Right renal cortex interstitium (tissue), 3 donors: ENCODE measurements at places on chromosomes 7 and 10. TPM values are rescaled to one million over a fixed set of nuclear protein-coding genes. Genes with fewer than 3 reads are reported as not detected.

DNA sequence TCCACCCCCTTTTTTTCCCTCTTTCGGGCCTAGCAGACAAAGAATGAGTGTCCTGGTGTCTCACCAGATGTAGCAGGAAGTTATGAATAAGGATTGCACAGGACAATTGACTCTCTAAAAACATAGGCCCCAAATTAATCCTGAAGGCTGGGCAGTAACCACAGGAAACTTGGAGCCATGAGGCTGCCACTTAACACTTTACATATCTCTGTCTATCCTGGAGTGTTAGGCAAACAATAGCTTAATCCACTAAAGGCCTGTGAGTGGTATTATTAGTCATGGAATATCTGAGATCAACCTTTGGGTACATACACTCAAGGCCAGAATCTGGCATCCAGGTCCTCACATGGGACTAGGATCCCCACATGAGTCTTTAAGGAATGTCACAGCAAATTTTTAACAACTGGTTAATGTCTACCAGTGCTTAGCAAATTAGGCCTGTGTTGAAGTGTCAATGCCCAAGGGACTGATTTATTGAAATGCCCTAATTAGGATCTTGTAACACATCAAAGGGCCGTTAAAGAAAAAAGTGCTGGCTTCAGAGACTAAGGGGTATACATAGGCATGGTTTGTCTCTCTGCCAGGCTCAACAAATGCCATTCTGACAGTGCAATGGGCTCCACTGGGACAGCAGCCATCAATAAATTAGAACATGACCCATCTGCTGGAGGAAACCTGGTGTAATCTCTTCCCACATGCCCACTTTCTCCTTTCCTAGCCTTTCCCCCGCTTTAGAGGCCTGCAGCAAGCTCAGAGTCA is 196.7 kb upstream of the TBX20 start:
- DNase-seq: no peak

DNA sequence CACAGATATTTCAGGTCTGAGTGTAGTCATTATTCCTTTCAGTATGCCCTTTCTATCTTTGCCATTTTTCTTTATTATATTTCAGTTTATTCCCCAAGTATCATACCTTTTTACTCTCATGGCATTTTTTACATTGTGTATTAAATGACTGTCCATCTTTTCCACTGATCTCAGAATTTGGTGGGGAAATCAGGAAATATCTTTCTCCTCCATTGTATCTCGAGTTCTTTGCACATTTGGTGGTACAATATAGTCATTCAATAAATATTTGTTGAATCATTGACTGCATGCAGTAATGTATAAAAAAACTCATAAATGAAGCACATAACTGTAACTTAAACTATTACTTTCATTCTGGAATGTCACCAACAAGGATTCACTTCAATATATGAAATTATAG is 354.7 kb downstream of the HGF start:
- no peak for DNase-seq

DNA sequence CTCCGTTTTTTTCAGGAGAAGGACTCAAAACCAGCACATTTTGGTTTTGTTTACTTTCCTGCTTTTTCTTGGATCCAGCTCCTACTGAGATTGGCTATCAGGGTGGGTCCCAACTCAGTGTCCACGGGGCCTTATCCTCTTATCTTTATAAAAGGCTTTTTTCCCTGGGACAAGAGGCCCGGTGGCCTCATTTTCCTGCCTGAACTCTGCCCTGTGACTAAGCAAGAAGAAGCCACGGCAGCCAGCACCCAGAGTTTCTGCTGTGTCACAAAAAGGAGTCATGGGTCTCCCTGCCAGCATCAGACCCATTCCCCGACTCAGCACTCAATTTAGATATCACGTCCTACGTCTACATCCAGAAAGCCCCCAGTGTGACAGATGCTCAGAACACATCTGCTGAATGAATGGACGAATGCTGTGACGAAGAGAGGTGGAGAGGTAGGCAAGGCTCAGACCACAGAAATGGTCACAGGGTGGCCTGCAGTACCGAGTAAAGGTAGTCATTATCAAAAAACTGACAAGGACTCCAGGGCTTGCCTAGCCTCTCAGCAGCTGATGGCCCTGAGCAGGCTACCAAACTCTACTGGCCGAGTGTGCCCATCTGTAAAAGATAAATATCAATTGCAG is 16.7 kb downstream of the DLG5 start:
- no peak for DNase-seq

DNA sequence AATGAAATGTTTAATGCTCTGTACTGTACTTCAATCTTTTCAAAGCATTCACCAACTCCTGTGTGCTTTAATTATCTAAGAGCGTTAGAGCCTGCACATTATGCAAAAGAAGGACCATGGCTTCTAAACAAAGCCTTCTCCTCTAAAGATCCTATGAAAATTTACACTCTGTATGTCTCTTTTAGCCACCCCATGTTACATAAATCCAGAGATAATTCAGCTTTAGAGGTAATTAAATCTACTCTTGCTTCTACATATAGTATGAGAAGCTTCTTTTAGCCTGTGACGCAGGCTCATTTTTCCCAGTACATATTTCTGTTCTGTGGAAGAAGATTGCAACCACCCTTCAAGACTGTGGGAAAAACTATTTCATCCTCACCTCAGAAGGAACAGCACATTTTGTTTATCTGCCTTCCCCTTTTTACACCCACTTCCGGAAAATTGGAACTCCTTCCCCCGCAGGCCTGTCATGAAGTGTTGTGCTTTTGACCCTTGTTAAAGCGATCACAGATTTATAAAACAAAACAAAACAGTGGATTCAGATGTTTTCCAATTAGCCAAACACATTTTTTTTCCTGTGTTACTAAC is 8.1 kb upstream of the TAS2R16 start:
- no peak for DNase-seq

- DNase-seq: no peak
Observed at GRCh38 chr7:13832346-13832745, 157.1 kb downstream of the ETV1 start.

DNA sequence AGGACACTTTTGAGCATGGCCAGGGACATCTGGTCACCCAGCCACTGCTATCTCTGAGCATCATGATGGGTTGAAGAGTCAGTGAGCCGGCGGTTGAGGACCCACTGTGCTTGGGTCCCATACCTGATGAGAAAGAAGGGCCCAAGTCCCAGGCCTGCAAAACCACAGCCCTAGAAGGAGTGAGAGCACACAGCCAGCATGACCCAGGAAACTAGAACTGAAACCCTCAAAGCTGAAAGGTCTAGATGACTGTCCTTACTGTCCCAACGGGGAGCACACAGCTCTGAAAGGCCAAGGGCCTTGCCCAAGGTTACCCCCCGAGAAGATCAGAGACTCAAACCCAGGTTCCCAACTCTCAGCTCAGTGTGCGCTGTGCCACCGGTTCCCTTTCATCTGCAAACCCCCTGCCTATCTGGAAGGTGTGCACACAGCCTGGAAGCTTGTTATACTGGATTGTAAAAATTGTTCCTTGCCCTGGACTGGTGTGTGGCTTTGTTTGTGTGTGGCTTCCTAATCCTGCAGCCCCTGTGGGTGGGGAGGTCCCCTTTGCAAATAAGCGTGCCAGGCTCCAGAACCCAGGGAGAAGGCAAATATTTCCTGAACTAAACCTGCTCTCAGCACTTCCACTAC is 22.6 kb upstream of the PSAP start:
- DNase-seq: no peak

DNA sequence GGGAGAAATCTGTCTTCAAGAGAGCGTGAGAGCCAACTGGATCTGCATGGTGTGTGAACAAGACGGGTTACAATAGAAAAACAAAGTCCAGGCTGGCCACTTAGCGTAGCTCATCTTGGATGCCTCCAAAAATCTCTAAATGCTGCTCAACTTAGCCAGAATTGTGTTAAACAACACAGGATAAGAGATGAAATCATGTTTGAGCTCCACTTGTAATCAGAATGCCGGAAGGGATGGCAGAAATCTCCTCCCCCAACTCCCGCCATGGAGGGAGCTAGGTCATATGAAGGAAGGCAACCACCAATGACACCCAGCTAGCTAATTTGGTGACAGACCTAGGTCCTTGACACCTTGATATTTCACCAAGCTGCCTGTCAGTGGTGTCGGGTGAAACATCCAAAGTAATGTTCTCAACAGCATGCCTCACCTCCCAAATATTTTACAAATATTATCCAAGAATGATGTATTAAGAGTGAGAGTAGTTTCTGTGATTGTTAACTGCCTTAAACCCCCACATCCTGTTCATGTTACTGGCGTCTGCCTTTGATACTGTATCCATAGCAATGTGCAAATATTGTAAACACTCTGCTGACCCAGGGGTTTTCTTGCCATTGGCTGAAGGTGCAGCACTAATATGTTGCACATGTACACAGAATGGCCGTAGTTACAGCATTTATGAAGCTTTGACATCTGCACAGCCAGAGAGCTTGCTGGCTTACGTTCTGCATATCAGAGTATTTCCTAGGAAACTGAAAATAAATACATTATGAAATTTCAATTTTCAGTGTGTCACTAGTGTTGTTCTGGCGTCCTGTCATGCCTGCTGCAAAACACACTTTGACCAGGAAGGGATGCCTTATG is 25.8 kb downstream of the TMEM254 start:
- no peak for DNase-seq

DNA sequence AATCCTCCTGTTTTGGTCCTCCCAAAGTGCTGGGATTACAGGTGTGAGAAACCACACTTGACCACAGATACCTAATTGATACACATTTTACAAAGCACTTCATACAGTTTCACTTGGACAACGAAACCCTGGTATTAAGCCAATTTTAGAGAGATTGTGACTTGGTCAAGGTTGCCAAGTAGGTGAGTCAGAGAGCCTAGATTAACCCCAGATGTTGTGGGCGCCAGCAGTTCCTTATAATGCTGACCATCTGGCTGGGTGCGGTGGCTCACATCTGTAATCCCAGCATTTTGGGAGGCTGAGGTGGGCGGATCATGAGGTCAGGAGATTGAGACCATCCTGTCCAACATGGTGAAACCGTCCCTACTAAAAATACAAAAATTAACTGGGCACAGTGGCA is 4.9 kb upstream of the PHKG1 start:
- DNase-seq: no peak

DNA sequence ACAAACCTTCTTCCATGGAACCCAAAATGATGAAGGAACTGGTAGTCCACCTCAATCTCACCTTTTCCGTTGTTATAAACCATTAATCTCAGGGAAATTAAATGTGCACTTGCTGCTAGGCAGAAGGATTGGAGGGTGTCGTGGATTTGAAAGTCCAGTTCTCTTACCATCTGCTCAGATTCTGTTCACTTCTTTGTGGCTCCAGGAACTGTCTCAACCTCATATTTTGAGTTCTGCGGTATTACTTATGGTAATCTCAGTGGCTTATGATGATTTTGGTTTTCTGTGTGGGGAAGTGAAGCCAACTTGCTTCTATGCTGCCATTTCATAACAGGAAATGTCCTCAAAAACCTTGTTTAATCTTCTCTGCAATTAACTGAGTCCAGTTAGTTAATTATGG is 136.4 kb downstream of the CDC14C start:
- DNase-seq: no peak

- no peak for DNase-seq
Observed at GRCh38 chr10:88057720-88058119, 194.3 kb downstream of the PTEN start.

GRCh38 chr10:118356628-118357027 is 14.5 kb upstream of the FAM204A start:
- DNase-seq: no peak

- DNase-seq: no peak
Observed at GRCh38 chr10:130871406-130871805, 440.1 kb downstream of the TCERG1L start.

DNA sequence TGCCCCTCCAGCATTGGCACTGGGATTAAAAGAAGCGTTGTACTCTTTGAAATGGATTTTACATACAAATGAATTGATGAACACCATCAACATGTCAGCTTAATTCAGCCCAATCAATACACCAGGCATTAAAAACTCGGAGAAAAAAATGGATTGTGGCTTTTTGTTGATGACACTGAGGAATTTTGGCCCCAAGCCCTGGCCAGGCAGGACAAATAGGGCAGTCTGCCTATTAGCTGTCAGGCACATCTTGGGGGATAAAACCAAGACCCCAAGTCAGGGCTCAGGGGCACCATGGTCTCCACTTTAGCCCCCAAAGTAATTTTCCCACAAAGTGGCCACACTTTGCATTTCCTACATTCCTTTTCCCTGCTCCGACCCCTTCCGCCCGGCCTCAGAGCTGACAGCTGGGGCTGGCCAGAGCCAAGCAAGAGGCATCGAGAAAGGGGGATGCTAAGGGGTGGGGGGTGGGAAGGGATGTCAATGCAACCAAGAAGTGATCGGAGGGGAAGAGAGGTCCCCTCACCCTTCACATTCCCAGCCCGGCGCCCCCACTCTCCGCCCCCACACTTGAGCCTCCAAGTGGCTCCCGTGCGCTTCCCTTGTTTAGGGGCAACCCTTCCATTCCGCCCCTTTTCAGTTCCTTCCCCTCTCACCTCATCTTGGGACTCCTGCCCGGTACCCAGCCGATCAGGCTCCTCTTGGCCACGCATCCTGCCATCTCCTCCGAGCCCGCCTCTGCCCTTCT is 711 bp downstream of the HIP1 start:
- DNase-seq: no peak

- DNase-seq: no peak
Observed at GRCh38 chr7:155804897-155805825, 7.1 kb downstream of the SHH start.

- DNase-seq: no peak
Observed at GRCh38 chr10:49329146-49329505, 30.2 kb downstream of the C10orf71 start.

GRCh38 chr10:93199191-93199751 is 125.6 kb downstream of the CYP26A1 start:
- DNase-seq: peak; percentile 67

DNA sequence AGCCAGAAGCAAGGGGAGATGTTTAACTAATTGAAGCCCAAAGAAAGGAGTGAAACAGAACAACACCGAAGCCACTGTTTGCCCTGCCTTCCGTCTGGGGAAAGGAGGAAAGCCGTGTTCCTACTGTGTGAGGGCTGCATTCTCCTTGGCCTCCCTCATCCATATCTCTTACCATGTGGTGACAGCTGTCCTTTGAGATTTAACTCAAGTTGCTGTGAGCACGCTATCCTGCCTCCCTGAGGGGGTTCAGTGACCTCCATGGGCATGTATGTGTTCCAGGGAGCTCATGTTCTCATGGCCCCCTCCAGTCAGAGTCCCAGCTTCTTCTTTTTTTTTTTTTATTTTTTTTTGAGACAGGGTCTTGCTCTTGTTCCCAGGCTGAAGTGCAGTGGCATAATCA is 26.2 kb upstream of the CRHR2 start:
- DNase-seq: no peak

- DNase-seq: no peak
Observed at GRCh38 chr7:35624299-35625186, 70.4 kb downstream of the HERPUD2 start.

The NIPSNAP2 gene
- polyA plus RNA-seq: 136 TPM

The ZNF438 gene
- 8.9 TPM for polyA plus RNA-seq

The LEP gene
- 0.42 TPM for polyA plus RNA-seq

The TBRG4 gene
- polyA plus RNA-seq: 54.6 TPM

The SEMA4G gene
- polyA plus RNA-seq: 43.6 TPM

The SLC16A12 gene
- 34.1 TPM for polyA plus RNA-seq
